Epithelial cell of esophagus (primary cell): ENCODE measurements at places on chromosomes 1 and 21.

DNA sequence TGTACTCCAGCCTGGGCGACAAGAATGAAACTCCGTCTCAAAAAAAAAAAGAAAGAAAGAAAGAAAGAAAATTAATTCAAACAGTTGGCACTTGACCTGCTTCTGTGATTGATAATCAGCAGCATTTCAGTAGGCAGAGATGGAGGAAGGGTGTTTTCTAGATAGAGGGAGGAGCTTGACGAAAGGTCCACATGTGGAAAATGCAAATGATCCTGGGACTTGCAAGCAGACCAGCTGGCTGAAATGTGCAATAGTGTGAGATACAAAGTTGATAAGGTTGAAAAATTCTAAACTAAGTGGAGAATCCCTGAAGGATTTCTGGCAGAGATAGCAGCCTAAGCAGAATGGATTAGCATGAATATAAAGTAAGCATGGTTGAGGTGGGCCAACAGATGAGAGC is 4.2 kb downstream of the ELAPOR1 start:
- no peak for DNase-seq

DNA sequence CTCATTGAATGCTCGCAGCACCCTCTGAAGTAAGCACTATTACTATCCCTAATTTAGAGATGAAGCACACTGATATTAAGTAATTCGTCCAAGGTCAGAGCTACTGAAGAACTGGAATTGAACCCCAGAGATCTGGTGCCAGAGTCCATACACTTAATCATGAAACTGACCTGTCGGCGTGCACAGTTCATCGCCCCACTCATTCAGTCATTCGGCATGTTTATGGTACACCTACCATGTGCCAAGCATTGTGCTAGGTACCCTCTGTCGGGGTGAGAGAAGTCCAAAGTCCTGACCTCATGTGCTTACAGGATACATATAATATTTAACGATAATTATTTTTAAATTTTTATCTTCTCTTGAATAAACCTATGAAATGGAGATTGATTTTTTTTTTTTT is 5.6 kb upstream of the CENPS start:
- no peak for DNase-seq

DNA sequence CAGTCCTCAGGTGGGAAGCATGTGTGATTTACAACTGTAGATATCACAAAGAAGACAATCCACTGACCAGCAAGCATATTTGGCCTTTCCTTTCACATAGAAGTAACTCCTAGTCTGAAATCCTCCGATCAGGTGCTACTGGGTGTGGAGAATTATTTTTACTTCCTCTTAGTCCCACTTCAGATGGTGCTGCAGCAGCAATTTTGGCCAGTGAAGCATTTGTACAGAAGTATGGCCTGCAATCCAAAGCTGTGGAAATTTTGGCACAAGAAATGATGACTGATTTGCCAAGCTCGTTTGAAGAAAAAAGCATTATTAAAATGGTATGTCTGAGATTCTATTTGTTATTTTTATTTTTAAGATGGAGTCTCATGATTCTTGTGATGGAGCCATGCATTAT is 51.0 kb downstream of the SCP2 start:
- DNase-seq, result no peak

- DNase-seq, result peak; percentile 49
These were observed at the start of gene BMP8B for GRCh38 chr1:39788758-39789570. Gene BMP8B, minus strand, starts transcription at chr1:39788865. Its CDS starts 380 bp downstream, at chr1:39788485.

- DNase-seq, result peak; percentile 28
These were observed 12.9 kb upstream of the CLIC4 start for GRCh38 chr1:24732186-24732885.

- no peak for DNase-seq
These were observed 11.3 kb upstream of the IL22RA1 start for GRCh38 chr1:24154215-24154614.

- DNase-seq, result peak; percentile 49
These were observed 136.6 kb upstream of the VANGL1 start for GRCh38 chr1:115505148-115505571.

- peak; percentile 84 for DNase-seq
These were observed 858.0 kb downstream of the USP25 start for GRCh38 chr21:16587681-16588375.

DNA sequence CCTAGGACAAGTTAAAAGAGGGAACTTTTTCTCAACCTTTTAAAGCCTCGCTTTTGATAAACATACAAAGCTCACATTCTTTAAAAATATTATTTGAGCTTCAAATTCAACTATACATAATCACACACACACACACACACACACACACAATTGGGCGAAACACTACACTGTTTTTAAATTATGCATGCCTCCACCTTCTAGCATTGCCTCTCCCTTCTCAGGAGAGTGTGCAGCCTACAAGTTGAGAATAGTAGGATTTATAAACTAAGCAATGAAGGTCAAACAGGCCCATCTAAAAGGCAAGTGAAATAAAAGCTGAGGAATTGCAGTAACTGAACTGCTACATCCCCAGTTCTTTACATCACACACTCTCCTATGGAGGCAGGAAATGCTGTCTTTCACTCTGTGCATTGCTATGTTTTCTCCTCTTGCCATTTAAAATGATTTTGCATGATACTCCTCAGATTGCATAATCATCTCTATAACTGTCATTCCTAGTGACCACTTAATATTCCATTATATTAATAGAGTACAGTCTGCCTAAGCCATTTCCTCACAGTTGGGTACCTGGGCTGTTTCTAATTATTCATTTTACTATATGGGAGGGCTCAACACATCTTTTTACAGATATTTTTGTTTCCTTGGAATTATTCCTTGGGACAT is 92.5 kb upstream of the KCNE2 start:
- DNase-seq, result no peak

DNA sequence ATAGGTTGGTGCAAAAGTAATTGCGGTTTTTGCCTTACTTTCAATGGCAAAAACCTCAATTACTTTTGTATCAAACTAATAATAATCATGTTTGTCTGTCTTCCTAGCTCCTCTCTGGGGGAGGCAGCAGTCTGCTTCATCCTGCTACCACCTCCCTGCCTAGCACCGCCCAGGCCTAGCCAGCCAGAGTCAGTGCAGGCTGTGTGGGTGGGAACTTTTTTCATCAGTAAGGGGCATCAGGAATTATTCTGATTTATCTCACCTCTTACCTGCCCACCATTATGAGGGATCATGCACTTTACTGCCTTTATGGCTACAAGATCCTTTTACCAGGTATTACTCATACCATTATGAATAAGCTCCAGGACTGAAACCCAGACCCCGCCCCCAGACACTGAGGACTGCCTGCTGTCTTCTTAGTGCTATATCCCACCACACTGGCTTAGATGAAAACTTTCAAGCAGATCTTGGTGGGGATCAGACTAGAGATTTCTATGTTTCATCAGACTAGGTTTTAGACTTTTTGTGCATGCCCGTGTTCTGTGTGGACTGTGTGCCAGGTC is 116.4 kb downstream of the PBX1 start:
- DNase-seq, result peak; percentile 68

DNA sequence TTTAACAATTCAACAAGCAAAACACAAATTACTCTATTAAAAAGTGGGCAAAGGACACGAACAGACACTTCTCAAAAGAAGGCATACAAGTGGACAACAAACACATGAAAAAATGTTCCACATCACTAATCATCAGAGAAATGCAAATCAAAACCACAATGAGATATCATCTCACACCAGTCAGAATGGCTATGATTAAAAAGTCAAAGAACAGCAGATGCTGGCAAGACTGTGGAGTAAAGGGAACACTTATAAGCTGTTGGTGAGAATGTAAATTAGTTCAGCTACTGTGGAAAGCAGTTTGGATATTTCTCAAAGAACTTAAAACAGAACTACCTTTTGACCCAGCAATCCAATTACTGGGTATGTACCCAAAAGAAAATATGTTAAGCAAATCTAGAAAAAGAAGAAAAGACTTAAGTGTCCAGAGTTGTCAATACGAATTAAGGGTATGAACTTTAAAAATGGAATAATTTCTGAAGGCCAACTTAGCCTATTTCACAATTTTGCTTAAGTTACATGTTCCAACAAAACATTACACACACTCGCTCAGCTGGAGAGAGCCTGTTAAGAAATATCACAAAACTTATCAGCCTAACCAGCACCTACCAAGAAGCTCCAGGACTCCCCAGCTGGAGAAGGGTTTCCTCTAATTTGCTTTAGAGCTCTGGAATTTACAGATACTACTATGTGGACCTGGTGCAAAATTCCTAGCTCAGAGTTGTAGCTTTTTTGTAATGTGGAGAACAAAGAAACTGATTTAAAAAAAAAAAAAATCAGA is 232.1 kb downstream of the DUSP10 start:
- no peak for DNase-seq

GRCh38 chr21:17784604-17785402 is 34.4 kb downstream of the C21orf91 start:
- no peak for DNase-seq

DNA sequence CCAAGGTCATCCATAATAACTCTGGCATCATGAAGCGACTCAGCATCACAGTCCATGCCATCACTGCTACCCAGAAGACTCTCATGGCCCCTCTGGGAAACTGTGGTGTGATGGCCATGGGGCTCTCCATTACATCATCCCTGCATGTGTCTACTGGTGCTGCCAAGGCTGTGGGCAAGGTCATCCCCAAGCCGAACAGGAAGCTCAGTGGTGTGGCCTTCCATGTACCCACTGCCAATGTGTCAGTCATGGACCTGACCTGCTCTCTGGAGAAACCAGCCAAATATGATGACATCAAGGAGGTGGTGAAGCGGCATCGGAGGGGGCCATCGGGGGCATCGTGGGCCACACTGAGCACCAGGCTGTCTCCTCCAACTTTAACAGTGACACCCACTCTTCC is 65.1 kb upstream of the ARHGAP29 start:
- no peak for DNase-seq

DNA sequence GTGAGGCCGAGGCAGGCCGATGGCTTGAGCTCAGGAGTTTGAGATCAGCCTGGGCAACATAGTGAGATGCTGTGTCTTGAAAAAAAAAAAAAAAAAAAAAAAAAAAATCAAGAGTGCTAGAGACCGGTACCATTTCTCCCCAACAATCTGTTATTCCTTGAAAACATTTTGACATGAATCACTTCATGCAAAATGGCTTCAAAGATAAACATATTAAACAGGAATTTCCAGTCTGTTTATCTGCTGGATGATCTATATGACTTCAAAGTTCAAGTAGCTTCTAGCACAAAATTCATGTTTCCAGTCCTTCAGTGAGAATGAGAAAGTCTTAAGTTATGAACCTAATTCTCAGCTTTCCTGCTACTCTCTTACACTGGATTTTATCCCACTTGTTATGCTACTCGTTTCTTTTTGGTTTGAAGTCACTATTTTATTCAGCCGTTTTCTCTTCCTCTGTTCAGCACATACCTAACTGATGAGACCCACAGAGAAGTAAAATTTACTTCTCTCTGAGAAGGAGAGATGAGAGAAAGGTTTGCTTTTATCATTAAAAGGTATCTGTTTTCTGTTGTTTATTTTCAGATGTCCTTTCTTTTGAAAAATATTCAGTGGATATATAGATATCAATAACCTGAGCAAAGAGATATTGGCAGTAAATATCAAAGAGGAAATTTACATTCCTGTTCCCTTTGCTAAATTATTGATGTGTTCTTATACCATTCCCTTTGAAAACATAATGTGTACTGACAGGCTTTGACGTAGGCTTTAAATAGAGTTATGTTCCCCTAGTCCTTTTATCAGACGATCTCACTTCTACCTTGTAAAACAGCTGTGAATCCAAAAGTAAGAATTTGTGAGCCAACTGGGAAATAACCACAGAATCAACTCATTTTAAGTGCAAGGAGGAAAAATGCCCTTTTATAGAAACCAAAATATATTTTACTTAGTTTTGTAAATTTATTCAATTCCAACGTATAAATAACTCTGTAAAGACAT is 38.2 kb downstream of the CD46 start:
- DNase-seq, result peak; percentile 44

- DNase-seq, result peak; percentile 17
These were observed 6.2 kb downstream of the SLC2A1 start for GRCh38 chr1:42952303-42953001.

GRCh38 chr1:19622204-19622603 is 21.9 kb upstream of the NBL1 start:
- DNase-seq, result peak; percentile 59

- no peak for DNase-seq
These were observed 43.8 kb downstream of the ACTL8 start for GRCh38 chr1:17798799-17799382.

- DNase-seq, result no peak
These were observed 59.5 kb upstream of the ADARB1 start for GRCh38 chr21:45014747-45015468.

DNA sequence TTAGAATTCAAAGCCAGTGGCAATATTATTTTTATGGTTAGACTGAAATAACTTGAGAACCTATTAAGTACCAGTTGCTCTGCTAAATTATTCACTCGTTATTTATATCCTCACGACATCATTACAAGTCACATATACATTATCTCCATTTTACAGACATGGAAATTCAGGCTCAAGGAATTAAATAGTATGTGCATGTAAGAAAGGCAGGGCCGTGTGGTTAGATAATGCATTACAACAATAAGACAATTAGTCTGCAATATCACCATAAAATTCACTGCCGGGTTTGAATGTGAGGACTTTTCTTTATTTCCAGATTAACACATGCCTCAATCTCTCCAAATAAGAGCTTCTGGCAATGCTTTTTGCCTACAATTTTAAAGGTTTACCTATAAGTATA is 523.4 kb downstream of the PTBP2 start:
- DNase-seq, result no peak

GRCh38 chr21:28298251-28298672 is 694.4 kb downstream of the LTN1 start:
- DNase-seq, result peak; percentile 33

- peak; percentile 42 for DNase-seq
These were observed 6.9 kb upstream of the TRIM62 start for GRCh38 chr1:33188572-33189275.

DNA sequence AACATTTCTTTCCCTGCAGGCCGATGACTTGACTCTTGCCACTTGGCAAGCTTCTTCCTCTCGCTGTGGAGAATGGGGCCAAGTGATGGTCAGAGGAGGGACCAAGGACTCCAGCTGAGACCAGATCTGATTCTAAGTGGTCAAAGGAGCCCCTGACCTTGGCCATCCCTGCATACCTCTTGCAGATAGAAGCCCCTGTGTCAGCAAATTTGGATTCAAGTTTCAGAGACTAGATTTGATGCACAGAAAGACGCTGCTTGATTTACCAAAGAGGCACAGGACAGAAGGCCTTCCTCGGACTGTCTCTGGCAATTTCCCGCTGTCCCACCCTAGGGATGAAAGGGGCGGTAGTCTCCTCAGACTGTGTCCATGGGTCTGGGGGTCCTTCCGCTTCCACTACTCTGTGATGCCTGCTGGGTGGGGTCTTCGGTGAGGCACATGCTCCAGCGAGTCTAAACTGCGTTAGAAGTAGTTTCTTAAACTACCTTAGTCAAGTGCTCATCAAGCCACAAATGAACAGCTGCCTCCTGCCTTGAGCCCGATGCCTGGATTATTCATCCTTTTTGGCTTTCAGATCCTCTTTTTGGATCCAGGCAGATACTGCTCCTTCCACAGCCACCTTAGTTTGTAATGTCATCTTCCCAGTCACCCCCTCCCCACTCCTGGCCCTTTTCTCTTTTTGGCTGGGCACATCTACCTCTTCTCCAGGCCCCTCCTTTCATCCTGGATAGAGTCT is 31.8 kb upstream of the RBM15 start:
- DNase-seq, result no peak
